GM18507 (cell line): ENCODE measurements at places on chromosomes 4 and X.

GRCh38 chr4:121943941-121944340 is 7.9 kb downstream of the TRPC3 start:
- DNase-seq: no peak

GRCh38 chrX:121479406-121479805 is 432.0 kb downstream of the GLUD2 start:
- no peak for DNase-seq

- DNase-seq: no peak
Measured at GRCh38 chr4:154911608-154912098, 130.6 kb downstream of the RBM46 start.

- no peak for DNase-seq
Measured at GRCh38 chr4:10092481-10093270, 23.9 kb downstream of the WDR1 start.

GRCh38 chr4:5751666-5752375 is 40.8 kb downstream of the EVC start:
- DNase-seq: no peak

GRCh38 chr4:83917572-83917971 is 381.7 kb downstream of the GPAT3 start:
- DNase-seq: no peak

- DNase-seq: no peak
Measured at GRCh38 chr4:20679951-20680350, 20.3 kb upstream of the PACRGL start.

GRCh38 chrX:124035657-124036056 is 74.2 kb downstream of the STAG2 start:
- no peak for DNase-seq

- DNase-seq: peak; percentile 0
Measured at GRCh38 chrX:11908371-11908770, 150.3 kb downstream of the MSL3 start.

GRCh38 chr4:180622254-180622653 is 1620.9 kb upstream of the TENM3 start:
- no peak for DNase-seq

GRCh38 chr4:102546635-102547034 is 45.5 kb downstream of the NFKB1 start:
- no peak for DNase-seq

DNA sequence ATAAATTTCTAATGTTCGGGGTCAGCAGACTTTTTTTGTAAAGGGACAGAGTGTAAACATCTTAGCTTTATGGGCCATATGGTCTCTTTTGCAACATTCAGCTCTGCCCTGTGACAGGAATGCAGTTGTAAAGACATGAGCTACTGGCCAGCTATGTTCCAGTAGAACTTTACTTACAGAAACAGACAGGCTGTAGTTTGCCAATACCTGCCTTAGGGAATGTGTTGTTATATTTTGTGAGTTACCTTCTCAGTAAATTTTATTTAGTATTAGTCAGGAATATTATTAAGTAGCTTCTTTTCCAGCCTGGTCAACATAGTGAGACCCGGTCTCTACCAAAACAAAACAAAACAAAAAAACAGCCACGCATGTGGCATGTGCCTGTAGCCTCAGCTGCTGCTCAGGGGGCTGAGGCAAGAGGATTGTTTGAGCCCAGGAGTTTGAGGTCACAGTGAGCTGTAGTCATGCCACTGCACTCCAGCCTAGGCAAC is 48.7 kb downstream of the HTT start:
- no peak for DNase-seq

DNA sequence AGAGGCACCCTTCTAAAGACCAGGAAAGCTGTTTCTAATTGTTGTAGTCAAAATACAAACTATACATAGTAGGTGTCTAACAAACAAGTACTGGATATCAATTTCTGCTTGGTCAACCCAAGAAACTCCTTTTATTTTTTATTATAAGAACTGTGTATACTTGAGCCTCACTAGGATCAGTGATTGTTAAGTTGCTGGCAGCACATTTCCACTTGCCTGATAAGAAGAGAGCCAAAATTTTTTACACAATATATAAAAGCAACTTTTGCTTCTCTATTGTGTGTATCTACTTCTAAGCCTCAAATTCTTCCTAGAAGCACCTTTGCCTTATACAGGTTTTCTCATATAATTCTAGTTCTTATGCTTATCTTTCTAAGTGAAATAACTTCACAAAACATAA is 703.0 kb upstream of the EPHA5 start:
- DNase-seq: no peak

DNA sequence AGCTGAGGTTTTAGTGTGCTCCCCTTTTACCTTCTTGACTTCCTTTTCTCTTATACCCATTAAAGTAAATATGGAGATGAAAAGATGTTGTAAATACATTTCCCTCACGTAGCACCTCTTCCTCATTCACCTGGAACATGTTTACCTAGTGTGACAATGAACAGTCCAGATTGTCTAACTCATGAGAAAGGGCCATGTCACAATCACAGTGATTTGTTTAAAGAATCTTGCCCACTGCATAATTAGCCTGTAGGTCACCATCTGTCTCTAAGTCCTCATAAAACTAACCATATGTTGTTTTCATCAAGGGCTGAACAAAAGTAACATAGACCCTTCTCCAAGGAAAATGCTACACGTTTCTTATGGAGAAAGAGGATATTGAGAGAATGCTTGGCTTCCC is 85.7 kb downstream of the TSPAN5 start:
- no peak for DNase-seq
